ENCODE measurements at places on chromosomes 4 and X.

DNA sequence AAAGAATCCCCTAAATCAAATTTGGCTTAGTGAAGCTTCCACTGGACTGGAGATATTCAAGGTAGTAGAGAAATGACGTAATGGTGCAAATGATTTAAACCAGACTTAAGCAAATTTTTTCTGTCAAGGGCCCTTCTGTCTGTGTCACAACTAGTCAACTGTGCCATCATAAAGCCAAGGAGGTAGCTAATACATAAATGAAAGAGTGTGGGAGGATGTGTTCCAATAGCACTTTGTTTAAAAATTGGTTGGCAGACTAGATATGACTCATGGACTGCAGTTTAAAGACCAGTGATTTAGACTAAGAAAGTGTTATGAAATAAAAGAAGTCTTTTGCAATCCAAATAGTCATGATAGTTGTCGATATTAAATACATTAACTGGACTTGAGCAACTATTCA lies 24.3 kb upstream of the TEX13C start:
- DNase-seq = no peak

GRCh38 chr4:152247271-152247975 lies 288.5 kb downstream of the FBXW7 start:
- DNase-seq = no peak

GRCh38 chrX:7318661-7319060 lies 170.7 kb upstream of the PUDP start:
- DNase-seq = no peak

DNA sequence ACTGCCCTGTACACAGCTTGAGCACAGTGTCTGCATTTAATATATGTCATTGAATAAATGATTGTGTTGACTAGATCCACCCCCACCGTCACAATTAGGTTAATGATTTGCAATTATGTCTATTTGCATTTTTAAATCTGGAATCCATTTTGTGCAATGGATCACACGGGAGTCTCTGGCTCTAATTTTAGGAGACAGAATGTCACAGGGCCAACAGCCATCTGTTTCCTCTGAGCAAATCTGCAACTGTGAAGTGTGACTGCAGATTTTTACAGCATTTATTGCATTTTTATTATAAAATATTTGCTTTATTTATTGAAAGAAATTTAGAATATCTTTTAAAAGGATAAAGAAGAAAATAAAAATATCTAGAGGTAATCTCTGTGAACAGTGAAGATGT lies 316.8 kb downstream of the HS3ST1 start:
- DNase-seq = no peak

- no peak for DNase-seq
These were observed 28.3 kb upstream of the PGRMC2 start for GRCh38 chr4:128315756-128316520.

- DNase-seq = no peak
These were observed 75.0 kb downstream of the LRBA start for GRCh38 chr4:150940123-150940522.

GRCh38 chr4:168585168-168586091 lies 88.6 kb downstream of the PALLD start:
- no peak for DNase-seq

- no peak for DNase-seq
These were observed 579 bp downstream of the IL3RA start for GRCh38 chrX:1336948-1337779.

- no peak for DNase-seq
These were observed 22.8 kb upstream of the ADAMTS3 start for GRCh38 chr4:72591547-72592454.

- no peak for DNase-seq
These were observed 6.3 kb downstream of the ALG13 start for GRCh38 chrX:111687305-111687704.

DNA sequence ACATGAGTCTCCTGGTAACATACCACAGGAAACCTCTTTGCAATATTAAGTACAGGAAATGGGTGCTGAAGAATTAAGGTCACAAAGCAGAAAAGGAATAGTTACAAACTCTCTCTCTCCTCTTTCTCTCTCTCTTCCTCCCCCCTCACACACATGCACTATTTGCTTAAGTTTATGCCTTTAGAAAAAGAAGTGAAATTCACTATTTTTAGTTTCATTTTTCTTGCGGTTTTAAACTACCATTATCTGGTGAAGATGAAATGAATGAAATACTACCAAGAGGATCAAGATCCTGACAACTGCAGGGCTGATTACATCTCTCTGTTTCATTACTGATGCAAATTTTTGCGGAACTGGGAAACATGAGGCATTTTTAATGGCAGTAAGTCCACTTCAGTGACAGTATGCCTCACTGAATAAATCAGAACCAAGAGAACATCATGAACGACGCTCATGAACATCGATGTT lies 64.3 kb upstream of the FTHL17 start:
- no peak for DNase-seq

DNA sequence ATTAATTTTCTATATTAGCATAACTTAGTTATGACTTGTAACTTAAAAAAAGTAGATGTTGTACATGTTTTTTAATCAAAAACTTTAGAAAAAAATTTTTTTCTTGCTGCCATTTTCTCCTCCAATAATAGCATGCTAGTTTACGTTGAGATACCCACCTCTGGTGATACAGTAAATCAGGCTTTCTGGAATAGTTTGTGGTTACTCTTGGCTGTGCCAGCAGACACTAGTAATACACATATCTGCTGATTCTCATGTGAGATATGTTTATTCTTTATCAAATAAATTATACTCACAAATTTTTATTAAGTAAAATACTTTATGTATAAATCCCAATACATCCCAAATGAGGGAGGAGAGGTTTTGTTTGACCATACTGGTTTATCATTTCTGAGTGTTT lies 117.3 kb downstream of the KLHL8 start:
- DNase-seq = no peak

DNA sequence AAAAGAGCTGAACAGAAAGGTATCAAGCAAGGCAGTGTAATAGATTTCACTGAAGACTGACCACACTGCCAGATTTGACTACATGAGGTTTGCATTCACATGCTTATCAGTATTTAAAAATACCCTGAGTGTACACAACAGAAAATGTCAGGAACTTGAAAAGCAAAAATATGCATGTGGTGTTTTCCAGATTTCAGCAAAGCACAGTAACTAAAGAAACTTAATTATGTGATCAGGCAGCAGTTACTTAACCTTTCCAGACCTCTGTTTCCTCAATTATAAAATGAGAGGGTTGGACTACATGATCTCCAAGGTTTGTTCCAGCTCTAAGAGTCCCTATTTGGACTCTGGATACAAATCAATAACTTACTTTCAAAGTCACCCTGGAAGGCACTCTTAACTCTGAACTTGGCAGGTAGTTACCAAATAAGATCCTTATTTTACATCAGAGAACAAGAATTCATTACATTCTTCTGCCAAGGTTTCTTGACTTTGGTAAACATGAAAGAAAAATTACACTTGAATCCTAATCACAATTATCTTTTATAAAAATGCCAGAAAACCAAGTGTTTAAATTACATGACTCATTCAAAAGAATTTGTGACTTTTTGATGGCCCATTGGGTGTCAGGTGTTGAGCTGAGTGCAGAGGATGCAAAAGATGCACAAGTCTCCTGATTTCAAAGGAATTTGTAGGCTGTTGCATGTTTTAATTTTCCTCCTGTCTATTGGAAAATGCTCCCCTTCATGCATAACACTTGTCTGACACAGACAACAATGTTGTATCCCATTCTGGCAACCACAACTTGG lies 241.6 kb downstream of the MGST2 start:
- DNase-seq = no peak

DNA sequence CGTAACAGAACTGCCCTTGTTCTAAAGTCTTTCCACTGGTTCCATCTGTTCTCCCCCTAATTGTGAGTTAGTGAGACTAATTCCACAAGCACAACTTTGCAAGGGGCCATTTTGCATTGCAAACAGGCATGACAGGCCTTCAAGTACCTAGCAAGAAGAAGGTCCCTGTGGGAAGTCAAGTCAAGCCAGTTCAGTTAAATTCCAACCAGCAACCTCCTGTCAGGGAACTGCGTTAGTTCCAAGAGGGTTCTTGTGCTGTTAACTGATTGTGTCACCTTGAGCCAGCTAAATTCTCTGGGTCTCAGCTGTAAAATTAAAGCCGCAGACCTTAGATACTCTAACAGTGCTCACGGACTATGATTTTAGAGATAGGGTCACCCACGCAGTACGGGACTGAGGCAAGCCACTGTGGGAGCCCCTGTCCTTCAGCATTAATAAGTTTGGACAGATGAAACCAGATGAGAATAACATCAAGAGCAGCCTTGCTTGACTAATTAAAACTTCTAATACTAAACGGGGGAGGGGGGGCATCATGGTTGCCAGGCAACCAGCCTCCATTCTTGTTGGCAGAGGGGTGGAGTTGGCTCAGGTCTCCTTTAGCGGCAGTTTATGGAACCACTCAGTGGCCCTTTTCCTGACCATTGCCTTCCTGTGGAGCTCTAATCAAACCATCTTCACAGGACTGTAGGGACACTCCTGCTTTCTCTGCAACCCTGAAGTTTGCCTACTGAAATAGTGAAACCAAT lies 24.1 kb upstream of the TMEM150C start:
- no peak for DNase-seq

- no peak for DNase-seq
These were observed 76.5 kb upstream of the ETNPPL start for GRCh38 chr4:108839333-108839732.

- no peak for DNase-seq
These were observed 1573.5 kb upstream of the TENM3 start for GRCh38 chr4:180669680-180670079.
